RPMI8226 (cell line): ENCODE measurements at places on chromosomes 13 and 19.
A peak's percentile ranks its signal among the peaks of the same experiment; 100 is the strongest.

DNA sequence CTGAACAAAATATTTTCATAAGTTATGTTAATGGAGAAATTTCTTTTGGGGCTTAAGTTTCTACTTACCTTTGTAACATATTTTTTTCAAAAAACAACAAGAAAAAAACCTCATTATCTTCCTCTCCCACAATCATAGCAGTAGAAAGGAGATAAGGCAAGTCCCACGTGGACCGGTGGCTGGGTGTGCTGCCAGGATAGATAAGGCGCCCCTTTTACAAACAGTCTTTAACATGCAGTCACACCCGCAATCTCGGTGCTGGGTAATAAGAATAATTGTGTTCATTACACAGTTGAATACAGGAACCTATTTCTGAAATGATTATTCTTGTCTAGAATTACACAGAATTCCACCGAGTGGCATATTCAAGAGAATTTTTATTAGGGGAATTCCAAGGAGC lies 1202.3 kb downstream of the UQCRFS1 start:
- DNase-seq = no peak

GRCh38 chr13:21573920-21574712 lies 29.9 kb downstream of the MICU2 start:
- DNase-seq = no peak

GRCh38 chr13:30121666-30122065 lies 185.7 kb downstream of the KATNAL1 start:
- DNase-seq = no peak

GRCh38 chr19:47486900-47487299 lies 2.9 kb upstream of the KPTN start:
- DNase-seq = no peak

DNA sequence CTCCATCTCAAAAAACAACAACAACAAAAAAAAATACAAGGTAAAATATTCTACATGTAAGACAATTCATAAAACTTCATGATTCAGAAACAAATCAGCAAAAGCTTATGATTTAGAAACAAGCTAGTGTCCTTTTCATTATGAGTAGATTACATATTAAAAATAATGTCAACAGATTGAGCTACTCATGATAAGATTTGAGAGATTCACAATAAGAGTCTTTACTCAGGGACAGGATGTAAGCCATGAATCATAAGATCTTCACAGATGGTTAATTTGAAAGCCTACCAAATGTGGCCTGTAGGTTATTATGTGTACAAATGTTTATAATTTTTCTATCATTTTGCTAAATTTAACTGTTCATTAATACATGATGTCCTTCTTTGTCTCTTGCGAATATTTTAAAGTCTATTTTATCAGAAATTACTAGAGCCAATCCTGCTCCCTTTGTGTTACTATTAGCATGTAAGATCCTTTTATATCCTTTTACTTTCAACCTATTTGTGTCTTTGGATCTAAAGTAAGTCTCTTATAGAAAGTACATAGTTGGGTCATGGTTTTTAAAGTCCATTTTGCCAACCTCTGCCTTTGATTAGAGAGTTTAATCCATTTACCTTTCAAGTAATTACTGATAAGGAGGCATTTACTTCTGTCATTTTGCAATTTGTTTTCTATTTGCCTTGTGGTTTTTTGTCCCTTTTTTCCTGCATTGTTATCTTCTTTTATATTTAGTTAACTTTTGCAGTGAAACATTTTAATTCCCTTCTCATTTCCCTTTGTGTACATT lies 68.3 kb upstream of the RXFP2 start:
- DNase-seq = no peak

DNA sequence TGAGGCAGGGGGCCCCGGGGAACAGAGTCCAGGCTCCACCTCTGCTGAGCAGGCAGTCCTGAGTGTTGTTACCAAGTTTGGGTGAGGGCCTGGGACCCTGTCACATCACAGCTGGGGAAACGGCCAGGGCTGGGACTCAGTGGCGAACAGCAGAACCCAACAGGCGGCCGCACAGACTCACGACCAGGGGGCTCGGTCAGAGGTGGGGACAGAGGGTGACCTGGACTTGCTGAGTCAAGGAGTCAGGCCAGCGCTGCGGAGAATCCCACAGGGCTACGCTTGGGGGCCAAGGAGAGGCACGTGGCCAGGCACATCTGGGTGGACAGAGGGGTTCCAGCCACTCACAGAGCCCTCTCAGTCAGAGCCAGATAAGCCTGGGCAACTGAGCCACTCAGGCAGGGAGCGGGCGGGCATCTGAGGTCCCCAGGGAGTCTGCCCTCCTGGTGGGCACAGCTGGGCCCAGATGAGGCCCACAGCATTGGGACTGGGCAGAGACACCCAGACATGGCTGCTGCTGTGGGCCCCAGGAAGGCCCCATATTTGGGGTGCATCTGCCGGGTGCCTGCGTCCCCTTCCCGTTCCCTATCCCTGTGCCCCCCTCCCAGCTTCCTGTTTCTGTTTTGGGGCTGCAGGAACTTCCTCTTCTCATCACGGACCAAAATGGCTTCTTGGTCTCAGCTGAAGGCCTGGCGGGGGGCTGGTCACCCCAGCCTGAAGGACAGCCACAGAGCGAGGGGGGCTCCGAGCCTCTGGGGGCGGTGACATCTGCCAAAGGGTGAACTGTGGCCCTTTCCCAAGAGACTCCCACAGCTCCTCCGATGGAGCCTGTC lies 34.0 kb downstream of the CEBPA start:
- no peak for DNase-seq

- DNase-seq = peak; percentile 9
Observed at GRCh38 chr13:74062933-74063332, 71.3 kb downstream of the KLF12 start.

DNA sequence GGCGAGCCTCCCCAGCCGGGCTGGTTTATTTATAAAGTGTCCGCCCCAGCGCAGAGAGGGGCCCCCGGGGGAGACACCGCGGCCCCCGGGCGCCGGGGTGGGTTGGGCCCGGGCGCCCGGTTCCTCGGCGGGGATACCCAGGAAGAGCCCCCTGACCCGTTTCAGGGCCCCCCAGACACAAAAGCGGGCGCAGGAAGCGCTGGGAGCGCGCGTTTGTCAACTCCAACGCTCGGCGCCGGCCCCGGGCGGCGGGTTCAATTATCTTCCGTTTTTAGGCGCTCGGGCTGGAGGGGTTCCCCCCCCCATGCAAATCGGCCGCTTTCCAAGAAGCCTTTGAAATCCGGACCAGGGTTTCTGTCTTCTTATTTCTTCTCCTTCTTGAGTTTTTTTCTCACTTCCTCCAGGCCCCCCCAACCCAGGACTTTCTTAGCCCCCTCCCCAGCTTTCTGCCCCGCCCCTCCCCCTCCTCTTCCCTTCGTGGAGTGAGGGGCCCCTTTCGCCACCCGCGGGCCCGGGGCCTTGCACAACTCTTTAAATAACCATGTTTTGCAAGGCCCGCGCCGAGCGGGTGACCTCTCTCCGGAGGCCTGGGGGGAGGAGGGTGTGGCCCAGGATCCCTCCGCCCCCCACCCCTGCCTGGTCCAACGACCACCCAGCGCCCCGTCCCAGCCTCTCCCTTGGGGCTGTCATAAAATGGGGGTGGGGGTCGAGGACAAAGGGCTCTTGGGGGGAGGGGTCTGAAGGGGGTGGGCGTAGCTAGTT lies 935 bp downstream of the ARID3A start:
- DNase-seq = peak; percentile 81

DNA sequence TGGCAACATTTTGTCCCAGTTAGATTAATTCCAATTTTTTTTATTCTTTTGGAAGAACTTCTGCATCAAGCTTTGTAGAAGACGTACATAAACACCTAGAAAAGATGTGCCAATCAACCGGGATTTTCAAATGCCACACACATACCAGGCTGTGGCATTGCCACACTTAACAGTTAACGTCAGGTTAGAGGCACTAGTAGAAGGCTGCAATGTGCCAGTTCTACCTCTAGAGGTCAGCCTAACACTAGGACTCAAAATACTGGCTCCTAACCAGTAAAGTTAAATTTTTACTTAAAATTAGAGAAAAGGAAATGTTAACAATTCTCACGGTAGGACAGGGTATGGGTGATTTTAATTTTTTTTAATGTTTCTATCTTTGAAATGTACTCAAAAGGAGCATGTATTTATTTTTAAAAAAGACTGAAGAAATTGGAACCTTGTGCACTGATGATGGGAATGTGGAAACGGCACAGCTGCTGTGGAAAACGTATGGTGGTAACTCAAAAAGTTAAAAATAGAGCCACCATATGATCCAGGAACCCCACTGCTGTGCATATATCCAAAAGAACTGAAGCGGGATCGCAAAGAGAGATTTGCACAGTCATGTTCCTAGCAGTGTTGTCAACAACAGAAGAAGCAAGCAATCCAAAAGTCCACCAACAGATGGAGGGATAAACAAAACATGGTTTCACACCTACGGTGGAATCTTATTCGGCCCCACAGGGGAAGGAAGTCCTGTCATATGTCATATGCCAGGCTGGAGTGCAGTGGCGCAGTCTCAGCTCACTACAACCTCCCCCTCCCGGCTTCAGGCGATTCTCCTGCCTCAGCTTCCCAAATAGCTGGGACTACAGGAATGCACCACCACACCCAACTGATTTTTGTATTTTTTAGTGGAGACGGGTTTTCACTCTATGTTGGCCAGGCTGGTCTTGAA lies 30.3 kb downstream of the CRYL1 start:
- peak; percentile 57 for DNase-seq

GRCh38 chr19:41161903-41162302 lies 31.1 kb upstream of the CYP2S1 start:
- no peak for DNase-seq

DNA sequence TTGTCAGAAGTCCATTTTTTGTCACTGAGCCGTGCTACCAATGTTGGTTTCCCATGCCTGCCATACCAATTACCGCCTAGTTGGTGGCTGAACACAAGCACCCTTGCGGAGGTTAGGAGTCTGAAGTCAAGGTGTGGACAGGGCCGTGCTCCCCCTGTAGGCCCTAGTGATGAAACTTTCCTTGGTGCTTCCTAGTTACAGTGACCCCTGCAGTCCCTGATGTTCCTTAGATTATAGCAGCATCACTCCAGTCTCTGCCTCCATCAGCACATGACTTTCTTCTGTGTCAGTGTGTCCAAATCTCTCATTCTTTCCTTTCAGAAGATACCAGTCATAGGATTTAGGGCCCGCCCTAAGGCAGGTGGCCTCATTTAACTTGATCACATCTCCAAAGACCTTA lies 99.0 kb downstream of the MYO16 start:
- DNase-seq = peak; percentile 15

DNA sequence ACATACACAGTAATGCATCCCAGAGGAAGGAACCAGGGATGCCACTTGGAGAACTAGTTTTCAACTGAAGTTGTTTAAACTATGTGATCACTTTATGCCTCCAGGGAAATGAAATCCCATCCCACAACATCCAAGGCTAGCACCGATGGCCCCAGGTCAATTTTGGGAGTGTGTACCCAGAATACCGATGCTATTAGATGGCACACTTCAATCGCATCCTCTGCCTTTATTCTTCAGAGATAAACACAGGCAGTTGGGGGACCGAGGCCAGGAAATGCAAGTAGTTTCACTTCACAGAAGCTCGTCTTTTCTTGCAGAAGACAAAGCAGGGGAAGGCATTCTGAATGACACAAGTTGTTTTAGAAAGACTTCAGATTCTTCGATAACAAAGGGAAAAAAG lies 13.8 kb downstream of the STK24 start:
- DNase-seq = no peak

DNA sequence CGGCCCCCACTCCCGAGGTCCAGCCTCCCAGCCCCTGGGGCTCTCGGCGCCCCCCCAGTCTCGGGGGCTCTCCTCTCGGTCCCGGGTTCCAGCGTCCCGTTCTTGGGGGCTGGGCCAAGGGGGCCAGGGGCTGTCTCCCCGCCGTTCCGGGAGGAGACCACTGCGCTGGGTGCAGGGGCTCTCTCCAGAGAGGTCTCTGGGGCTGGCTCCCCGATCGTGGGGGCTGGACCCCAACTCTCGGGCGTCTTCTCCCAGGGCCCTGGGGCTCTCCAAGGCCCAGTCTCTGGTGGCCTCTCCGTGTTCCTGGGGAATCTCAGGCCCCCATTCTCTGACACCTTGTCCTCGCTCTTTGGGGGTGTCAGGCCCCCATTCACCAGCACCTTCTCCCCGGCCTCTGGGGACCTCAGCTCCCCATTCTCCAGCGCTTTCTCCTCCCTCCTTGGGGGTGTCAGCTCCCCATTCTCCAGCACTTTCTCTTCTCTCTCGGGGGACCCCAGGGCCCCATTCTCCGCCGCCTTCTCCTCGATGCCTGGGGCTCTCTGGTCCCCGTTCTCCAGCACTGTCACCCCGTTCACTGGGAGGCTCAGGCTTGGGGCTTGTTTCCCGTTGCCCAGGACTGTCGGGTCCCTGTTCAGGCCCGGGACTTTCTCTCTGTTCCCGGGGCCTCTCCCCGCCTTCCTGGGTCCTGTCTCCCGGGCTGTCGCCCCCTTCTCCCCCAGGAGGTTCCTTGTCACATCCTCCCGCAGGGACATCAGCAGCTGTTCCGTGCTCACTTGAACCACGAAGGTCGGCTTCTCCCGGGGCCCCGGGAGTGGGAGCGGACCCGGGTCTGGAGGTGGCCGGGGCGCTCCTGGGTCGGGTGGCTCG lies 13.7 kb downstream of the LMTK3 start:
- DNase-seq = no peak

DNA sequence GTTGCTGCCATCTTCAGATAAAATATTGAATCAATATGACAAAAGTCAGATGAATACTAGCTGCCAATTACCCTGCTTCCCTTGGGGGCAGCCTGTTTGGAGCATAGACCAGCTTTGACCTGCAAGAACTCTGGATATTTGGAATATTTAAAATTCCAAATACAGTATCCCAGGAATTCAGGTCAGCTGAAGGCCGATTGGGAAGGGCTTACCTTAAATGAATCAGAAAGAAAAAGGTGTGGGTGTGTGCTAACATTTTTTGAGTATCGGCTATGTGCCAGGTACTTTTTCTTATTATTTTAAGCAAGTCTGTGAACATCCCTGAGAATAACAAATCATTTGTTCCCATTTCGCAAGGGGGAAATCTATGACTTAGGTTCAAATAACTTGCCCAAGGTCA lies 1.8 kb upstream of the RUBCNL start:
- no peak for DNase-seq

DNA sequence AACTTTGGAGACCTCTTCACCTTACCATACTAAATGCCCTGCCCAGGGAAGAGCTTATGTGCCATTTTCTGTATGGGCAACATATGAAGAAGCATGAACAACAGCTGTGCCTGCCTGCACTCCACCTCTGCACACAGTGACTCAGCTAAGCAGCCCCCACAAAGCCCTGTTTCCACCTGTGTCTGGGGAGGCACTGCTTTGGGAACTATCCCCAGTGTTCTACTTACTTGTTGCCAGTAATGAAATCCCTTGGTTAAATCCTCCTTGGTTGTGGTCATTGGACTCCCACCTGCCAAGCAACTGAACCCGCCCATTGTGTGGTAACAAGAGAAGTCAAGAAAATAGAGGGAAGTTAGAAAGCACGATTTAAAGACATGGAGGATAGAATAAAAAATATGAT lies 84.6 kb downstream of the NALCN start:
- DNase-seq = no peak
